Left renal cortex interstitium (tissue), 4 donors: ENCODE measurements at places on chromosomes 3 and 15.

DNA sequence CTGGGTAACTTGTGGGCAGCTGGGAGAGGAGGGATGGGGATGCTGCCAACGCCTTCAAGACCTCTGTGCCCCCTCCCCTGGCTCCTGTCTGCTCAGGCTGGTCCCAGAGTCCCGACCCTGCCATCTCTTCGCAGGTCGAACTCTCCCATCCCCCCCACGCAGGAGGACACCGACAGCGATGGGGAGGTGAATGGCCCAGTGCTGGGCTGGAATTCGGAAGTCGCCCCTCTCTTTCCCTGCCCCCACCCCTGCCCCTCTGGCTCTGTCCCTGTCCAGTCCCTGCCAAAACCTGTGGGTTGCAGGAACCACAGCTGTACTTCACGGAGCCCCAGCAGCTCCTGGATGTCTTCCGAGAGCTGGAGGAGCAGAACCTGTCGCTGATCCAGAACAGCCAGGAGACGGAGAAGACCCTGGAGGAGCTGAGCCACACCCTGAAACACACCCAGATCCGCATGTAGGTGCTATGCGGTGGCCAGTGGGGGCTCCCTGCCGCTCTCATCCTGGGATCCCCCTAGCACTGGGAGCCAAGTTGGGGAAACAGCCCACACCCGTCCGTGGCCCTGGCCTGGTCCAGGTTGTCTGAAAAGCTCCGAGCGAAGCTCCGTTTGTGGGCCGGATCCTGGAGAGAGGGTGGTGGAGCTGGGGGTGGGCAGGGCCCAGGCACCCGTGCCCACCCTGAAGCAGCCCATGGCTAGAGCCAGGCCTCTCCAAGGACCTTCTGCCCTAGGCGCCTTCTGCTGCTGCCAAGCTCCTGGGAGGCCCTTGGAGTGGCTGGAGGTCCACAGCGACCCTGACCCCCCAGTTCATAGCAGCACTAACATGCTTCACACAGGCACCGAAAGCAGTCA is 28.7 kb downstream of the CFAP100 start:
- DNase-seq, result no peak

GRCh38 chr3:33419948-33420347 is 20.3 kb downstream of the UBP1 start:
- DNase-seq, result no peak

GRCh38 chr3:49412632-49413337 is 562 bp downstream of the TCTA start:
- no peak for DNase-seq

- no peak for DNase-seq
Measured at GRCh38 chr3:151675858-151676615, 57.7 kb upstream of the AADACL2 start.

- no peak for DNase-seq
Measured at GRCh38 chr3:151346292-151346691, 16.9 kb upstream of the P2RY13 start.

DNA sequence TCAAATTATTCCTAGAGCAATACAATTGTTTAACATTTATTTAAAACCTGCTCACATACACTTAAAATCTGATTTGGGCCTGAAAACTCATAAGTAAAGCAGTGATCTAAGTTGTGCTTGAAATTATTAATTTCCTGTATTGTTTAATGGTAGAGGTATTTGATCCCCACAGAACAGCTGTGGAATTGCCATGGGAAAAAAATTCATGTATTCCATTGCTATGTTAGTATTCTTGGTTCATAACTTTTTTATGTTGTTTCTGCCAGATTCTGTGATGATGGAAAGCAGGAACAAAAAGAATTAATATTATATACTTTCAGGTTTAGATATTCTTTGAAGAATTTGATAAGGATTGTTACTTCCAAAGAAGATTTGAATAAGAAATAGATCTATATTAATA is 831.5 kb upstream of the NR2F2 start:
- DNase-seq, result no peak

DNA sequence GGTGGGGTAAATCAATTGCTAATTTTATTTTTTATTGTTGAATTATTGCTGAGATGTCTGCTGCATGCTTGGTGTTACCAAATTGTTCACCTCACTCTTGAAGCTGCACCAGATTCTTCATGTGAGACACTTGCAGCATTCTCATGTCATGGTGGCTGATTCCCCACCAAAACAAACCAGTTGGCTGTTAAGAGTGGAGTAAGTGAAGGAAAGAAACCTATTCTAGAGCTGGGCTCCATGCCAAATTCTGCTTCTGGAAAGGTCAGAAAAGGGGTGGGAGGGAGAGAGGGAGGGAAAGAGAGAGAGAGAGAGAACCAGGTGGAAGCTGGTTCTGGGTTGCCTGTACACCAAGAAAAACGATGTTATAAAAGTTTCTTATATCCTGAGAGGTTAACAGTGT is 317.5 kb upstream of the THRB start:
- no peak for DNase-seq

DNA sequence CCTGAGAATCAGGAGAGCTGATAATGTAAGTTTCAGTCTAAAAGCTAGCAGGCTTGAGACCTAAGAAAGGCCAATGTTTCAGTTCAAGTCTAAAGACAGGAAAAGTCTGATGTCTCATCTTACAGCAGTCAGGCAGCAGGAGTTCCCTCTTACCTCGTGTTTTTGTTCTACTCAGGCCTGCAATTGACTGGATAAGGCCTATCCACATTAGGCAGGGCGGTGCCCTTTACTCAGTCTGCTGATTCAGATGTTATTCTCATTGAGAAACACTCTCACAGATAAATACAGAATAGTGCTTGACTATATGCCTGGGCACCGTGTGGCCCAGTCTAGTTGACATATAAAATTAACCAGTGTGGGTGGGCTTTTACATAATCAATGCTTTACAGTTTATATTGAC is 122.4 kb downstream of the NR1D2 start:
- no peak for DNase-seq

- DNase-seq, result peak; percentile 13
Measured at GRCh38 chr15:71599418-71600151, 210.8 kb upstream of the NR2E3 start.

- DNase-seq, result no peak
Measured at GRCh38 chr3:3893590-3893989, 94.4 kb downstream of the LRRN1 start.

- no peak for DNase-seq
Measured at GRCh38 chr3:32283304-32283703, 44.8 kb downstream of the CMTM8 start.

DNA sequence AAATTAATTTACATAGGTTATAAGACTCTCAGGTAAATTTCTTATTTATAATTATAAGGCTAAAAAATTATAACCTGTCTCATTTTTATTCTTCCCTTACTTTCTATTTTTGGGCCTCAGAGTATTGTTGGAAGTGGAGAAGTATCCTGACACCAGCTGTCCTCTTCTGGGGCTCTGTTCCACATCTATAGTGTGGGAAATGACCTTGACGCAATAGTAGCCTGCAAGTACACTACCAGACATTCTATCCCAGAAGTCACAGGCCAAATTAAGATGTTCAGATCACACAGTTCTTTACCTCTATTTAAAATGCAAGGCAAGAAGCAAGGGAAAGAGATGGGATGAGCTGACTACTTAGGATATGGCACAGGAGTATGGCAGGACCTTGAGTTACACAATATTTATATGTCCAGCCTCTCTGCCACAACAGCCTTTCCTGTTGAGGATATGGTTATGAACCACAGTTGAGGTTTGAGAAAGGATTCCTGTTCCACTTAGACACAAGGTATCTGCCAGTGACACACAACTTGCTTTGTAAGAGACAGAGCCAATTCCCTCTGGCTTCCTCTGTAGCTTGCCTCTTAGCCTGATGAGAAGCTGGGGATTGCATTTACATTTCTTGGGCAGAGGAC is 158.0 kb upstream of the IL12A start:
- no peak for DNase-seq
